ENCODE measurements at places on chromosomes 6 and 20.

GRCh38 chr6:39295611-39296011, 18.6 kb downstream of the KCNK17 start:
- no peak for DNase-seq

DNA sequence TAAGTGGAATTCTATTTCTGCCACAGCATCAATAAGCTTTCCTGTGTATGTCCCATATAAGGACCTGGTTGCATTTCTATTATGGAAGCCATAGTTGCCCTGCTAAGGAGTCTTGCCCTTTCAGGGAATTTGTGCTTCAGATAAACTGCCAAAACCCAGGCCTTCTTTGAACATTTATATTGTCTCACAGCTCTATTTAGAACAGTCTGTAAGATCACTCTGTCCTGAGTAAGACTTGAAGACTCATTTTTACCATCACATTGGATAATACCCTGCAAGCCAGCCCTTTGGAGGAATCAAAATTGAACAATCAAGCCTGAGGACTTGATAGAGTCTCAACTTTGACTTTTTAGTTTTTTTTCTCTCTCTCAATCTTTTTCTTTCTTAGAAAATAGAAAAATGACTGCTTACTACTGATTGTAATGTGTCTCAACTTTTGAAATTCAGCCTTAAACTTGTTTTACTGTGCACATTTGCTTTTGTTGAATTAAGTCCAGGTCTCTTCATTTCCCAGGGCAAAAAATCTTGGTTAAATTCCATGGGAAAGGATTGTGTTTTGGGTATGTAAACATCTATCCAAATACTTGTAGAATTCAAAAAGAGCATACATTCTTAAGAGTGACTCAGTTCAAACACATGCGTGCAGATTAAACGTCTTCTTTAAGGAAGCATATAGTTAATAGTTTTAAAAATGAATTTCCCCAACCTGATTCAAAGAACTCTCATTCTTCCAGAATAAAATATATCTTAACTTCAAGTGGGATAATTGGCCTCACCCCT, 91.2 kb downstream of the PLCB1 start:
- no peak for DNase-seq

- DNase-seq = no peak
Observed at GRCh38 chr20:1155342-1155741, 29.4 kb downstream of the TMEM74B start.

- no peak for DNase-seq
Observed at GRCh38 chr6:438634-439170, 47.1 kb downstream of the IRF4 start.

DNA sequence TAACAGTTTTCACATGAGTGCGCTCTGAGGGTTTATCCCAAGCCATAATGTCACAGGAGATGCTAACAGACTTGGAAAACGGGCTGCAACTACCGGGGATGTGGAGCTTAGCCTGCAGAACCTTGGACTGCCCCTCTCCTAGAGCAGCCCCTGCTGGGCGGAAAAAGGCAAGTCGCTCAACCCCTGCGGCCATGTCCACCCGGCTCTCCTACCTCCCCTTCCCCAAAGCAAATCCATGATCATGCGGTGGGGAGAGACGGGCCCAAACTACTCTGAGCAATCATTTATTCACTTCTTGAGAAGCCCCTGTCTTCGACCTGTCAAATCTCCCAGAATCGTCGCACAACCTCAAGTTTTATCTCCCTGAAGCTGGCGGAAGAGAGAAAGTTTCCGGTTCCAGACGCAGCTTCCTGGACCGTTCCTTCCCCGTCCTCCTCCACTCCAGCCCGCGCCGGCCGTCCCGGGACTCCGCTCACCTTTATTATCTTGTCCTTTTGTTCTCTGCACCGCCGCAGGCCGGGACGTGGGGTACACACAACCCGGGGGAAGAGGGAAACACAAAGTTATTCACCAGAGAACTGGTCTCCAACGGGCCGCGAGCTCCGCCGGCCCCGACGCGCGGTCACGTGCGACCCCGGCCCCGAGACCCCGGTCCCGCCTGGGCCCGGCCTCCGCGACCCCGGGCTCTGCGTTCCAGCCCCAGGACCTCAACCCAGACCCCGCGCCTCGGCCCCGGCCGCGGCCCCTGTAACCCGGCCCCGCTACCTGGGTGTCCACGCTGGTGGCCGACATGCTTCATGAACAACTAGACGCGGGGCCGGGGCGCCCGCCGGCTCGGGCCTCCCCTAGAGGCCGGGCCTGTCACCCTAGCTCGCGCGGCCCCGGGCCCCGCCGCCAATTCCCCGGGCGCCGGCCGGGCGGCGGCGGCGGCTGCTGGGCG, 560 bp downstream of the YTHDF1 start:
- no peak for DNase-seq

GRCh38 chr6:142384519-142385254, 82.9 kb downstream of the ADGRG6 start:
- DNase-seq = no peak

DNA sequence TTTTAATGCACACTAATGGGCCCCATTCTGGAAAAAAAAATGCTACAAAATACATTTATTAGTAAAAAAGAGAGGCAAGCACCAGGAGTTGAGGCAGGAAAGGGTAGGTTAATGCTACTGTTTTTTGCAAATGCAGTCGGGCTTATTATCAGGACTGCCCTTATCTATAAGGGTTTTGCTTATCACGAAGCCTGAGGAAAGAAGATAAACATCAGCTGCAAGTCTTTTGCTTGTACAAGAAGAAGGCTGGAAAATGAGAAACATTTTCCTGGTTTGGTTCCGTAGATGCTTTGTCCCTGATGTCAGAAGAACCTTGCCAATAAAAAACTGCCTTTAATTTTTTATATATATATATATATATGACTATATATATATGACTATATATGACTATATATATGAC, 189.3 kb upstream of the VGLL2 start:
- DNase-seq = no peak

Data from DMS 273 treated with DMSO at 0.1 percent for 48 hours (cell line).